GM23338 (cell line): ENCODE measurements at places on chromosomes 2 and 18. TPM values are rescaled to one million over a fixed set of nuclear protein-coding genes. Genes with fewer than 3 reads are reported as not detected.

LIPG gene
- total RNA-seq: 17.2 and 17.7 TPM in 2 replicates

UBE2E3 gene
- total RNA-seq: 84.9 and 112 TPM in 2 replicates

REEP1 gene
- 1.6 and 4.5 TPM in 2 replicates for total RNA-seq

NEUROD1 gene
- total RNA-seq: not detected in 2 replicates

DSG3 gene
- 0.24 TPM in 1 of 2 replicates, not detected in the other for total RNA-seq

FSHR gene
- total RNA-seq: not detected in 2 replicates
